ENCODE measurements at places on chromosomes 11 and 22.
A peak's percentile ranks its signal among the peaks of the same experiment; 100 is the strongest.

DNA sequence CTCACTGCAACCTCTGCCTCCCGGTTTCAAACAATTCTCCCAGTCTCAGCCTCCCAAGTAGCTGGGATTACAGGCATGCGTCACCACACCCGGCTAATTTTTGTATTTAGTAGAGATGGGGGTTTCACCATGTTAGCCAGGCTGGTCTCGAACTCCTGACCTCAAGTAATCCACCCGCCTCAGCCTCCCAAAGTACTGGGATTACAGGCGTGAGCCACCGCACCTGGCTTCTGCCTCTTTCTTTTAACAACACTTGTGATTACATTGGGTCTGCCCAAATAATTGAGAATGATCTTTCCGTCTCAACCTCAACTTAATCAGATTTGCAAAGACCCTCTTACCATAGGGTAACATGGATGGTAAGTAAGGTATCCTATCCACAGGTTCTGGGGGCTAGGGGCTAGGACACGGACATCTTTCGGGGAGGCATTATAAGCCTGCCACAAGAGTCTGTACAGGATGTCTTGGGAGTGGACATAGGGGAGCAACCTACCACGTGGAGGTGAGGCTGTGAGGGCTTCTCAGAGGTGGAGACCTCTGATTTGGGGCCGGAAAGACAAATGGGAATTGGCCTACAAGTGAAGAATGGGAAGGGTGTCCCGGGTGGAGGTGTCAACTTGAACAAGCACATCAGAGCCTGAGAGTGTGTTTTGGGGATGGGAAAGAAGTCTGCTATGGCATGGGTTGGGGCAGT is 2.7 kb upstream of the CBX6 start:
- peak; percentile 42 for DNase-seq

- peak; percentile 66 for DNase-seq
Observed at GRCh38 chr11:124669193-124669592, 4.3 kb downstream of the SIAE start.

GRCh38 chr11:16786131-16786530 is 47.7 kb downstream of the C11orf58 start:
- no peak for DNase-seq

- DNase-seq = no peak
Observed at GRCh38 chr11:62172294-62172693, 17.7 kb upstream of the SCGB1D1 start.

- DNase-seq = no peak
Observed at GRCh38 chr11:118645066-118645715, 34.3 kb downstream of the TREH start.

- DNase-seq = no peak
Observed at GRCh38 chr22:33842421-33843094, 77.7 kb downstream of the LARGE1 start.

GRCh38 chr11:132844956-132845696 is 687.2 kb downstream of the OPCML start:
- no peak for DNase-seq

DNA sequence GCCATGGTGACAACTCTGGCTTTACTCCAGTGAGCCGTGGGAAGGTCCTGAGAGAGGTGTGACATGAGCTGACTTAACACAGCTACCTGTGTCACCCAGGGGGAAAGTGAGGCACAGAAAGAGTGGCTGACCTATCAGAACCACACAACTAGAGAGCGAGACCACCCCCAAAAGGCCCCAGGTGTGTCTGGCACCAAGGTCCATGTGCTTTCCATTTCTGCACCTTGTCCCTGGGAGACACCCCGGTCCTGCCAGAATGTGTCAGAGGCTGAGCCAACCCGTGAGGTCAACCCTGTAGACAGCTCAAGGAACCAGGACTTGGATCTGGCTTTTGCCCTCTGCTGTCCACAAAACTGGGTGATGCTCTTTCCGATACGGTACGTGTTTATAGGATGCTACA is 9.8 kb downstream of the MAFF start:
- DNase-seq = no peak

DNA sequence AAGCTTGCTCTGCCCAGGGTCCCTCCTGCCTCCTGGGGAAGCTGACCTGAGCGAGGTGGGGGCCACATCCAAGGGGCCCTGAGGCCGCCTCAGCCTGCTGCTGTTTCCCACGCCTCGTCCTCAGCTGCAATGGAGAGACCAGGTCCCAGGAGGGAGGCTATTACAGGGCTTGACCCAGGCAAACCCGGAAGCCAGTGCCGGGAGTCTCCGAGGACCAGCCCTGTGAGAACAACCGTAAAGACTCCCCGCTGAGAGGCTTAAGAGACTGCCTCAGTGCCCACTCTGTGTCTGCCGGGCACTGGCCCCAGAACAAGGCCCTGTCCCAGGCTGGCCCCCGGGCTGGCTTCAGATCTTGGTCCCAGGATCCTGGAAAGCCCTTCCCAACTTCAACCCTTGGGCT is 124.3 kb upstream of the FGF3 start:
- no peak for DNase-seq

GRCh38 chr11:108857382-108857781 is 192.5 kb downstream of the DDX10 start:
- no peak for DNase-seq

DNA sequence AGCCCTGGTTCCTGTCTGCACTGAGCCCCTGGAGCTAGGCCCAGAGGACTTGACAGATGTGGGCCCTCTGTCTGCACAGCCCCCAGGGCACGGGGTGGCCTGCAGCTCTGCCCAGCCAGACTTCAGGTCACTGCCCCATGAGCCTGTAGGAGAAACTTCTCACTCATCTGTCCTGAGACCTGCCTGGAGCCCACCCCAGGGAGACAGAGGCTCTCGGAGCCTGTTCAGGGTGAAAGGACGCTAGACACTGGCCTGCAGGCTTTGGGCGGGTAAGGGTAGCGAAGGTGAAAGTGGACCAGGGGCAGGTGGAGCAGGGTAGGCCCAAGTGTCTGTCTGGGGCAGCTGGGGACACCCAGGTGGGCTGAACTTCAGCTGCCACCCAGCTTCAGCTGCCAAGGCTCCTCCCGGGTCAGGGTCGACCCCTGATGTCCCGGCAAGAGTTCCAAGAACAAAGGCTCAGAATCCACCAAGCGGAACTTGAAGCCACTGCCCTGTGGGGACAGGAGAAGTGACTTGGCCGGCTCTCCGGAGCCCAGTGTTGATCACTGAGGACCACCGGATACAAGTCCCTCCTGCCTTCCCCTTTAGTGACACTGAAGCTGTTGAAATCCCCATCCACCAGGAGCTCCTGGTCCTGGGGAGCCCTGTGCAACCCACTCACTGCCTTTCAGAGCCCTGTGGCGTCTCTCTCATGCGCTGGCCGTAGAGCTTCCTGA is 90.3 kb downstream of the KCNQ1 start:
- peak; percentile 46 for DNase-seq

- no peak for DNase-seq
Observed at GRCh38 chr11:12523180-12523924, 146.0 kb downstream of the PARVA start.

Data from activated effector memory CD4-positive, alpha-beta T cell treated with anti-CD3 and anti-CD28 coated beads, Interleukin-2, amount 50 U/mL, for 16 hours (primary cell).